Kidney (tissue), 22 donors: ENCODE measurements at places on chromosomes 12 and 14. TPM values are rescaled to one million over a fixed set of nuclear protein-coding genes. Genes with fewer than 3 reads are reported as not detected.
A peak's percentile ranks its signal among the peaks of the same experiment; 100 is the strongest.

The TCL1B gene
- total RNA-seq = not detected

The KLHL33 gene
- total RNA-seq = 0.72 TPM

DNA sequence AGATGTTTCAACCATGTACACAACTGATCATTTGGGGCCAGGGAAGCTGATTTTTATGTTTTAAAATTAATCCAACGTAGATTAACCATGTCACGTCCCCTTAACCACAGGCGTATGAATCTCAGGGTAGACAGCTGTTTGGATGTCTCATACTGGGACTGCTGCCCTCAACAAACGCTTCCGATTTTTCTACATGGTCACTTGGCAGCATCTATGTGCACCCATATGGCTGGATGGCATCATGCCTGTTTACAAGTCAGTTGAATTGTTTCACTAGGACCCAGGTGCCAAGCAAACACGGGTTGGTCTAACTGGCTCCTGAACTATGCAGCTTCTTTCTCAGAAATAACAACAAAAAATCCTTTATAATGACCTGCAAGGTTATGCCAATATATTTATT lies 393.8 kb downstream of the NPAS3 start:
- no peak overlapping the region for H3K4me3 ChIP-seq
- no peaks in the 10 kb centered on the region for H3K27me3 ChIP-seq
- no peaks in the 10 kb centered on the region for H3K36me3 ChIP-seq
- H3K4me1 ChIP-seq = no peaks in the 10 kb centered on the region

DNA sequence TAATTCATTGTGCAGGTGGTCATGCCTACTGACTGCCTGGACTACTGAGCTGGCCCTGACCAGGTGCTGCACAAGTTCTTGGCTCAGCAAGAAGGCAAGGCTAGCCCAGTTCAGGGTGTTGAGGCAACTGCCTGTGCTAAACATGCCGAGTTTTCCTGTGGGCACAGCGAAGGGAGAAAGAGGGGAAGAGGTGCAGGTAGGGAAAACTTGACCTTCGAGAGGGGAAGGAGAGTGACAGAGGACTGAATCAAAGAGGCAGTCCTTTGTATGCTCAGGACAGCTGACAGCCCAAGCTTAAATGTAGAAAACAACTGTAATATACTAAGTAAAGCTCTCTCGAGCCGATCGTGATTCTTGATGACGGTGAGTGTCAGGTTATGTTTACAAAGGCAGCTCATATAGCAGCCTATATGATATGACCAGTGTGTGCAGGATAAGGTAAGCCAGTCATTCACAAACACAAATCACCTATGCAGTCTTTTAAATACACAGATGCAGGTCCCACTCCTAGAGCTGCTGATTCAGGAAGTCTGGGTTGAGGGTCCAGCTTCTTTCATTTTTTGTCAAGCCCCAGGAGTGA lies 2.6 kb downstream of the IRAK3 start:
- no peak for DNase-seq
- no peak overlapping the region for H3K4me3 ChIP-seq
- H3K27me3 ChIP-seq = no peaks in the 10 kb centered on the region
- H3K4me1 ChIP-seq = no peaks in the 10 kb centered on the region
- no peak overlapping the region for H3K27ac ChIP-seq

GRCh38 chr14:69037790-69038454 lies 58.8 kb upstream of the ACTN1 start:
- H3K27ac ChIP-seq = no peak overlapping the region
- DNase-seq = no peak
- peaks cover 5% of the 10 kb centered on the region for H3K4me1 ChIP-seq
- H3K36me3 ChIP-seq = no peaks in the 10 kb centered on the region
- H3K27me3 ChIP-seq = no peaks in the 10 kb centered on the region
- no peak overlapping the region for H3K4me3 ChIP-seq

DNA sequence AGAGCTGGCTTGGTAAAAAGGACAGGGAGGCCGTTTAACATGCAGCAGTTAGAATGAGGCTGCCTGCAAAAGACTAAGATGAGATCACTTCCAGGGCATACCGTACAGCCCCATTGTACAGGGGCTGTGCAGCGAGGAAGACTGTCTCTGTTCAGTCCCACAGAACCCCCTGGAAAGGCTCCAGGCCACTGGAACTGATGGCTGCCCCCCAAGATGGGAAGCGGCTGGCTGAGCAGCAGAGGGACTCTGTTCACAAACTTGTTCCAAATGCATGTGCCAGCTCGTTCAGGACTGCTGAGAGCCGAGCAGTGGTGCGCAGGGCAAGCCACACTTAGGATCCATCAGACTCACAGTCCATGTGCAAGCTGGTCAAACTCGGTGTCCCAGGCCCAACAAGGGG lies 82.9 kb downstream of the CHGA start:
- peaks cover 12% of the 10 kb centered on the region for H3K4me1 ChIP-seq
- H3K27me3 ChIP-seq = no peaks in the 10 kb centered on the region
- no peak overlapping the region for H3K27ac ChIP-seq
- DNase-seq = no peak
- H3K36me3 ChIP-seq = no peaks in the 10 kb centered on the region

GRCh38 chr14:80607430-80608190 lies 333.9 kb downstream of the CEP128 start:
- no peaks in the 10 kb centered on the region for H3K36me3 ChIP-seq
- H3K27me3 ChIP-seq = no peaks in the 10 kb centered on the region
- peak; percentile 28 for DNase-seq
- H3K4me1 ChIP-seq = no peaks in the 10 kb centered on the region
- no peak overlapping the region for H3K4me3 ChIP-seq

The PZP gene
- total RNA-seq = 0.31 TPM

- no peak for DNase-seq
- no peak overlapping the region for H3K27ac ChIP-seq
- no peak overlapping the region for H3K4me3 ChIP-seq
Observed at GRCh38 chr12:23855813-23856212, 93.7 kb downstream of the SOX5 start.

The TOMM20L gene
- not detected for total RNA-seq

DNA sequence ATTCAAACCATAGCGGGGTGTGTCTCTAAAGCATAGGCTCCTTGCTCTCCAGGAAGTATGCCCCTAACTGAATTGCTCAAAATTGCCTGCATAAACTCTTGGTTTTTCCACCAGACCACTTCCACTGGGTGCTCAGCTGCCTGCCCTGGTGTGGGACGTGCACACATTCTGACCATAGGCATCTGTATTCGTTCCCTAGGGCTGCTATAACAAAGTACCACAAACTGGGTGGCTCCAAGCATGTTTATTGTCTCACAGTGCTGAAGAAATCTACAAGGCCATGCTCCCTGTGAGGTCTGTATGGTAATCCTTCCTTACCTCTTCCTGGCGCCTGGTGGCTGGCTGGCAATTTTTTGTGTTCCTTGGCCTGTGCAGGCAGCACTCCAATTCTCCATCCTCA lies 16.4 kb upstream of the GALNT6 start:
- no peaks in the 10 kb centered on the region for H3K27me3 ChIP-seq
- H3K4me1 ChIP-seq = no peaks in the 10 kb centered on the region
- no peak overlapping the region for H3K4me3 ChIP-seq

The OR6C3 gene
- not detected for total RNA-seq

The LRIG3 gene
- total RNA-seq = 40.5 TPM

DNA sequence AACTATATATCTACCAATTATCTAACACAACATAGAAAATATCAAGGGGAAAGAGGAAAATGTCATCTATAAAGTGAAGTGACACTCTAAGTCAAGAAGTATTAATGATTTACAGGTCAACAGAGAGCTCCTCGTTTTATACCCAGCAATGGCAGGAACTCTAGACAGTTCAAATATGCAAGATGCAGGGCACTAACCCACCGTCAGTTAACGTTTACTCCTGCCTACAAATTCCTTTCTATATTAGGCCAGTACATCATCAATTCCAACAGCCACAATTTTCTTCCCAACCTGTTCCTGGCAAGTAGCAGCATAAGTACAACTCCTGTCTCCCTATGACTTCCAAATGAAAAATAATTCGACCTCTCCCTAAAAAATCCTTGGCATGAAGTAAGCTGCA lies 9.0 kb upstream of the KANSL2 start:
- H3K4me3 ChIP-seq = no peak overlapping the region
- no peaks in the 10 kb centered on the region for H3K27me3 ChIP-seq
- H3K27ac ChIP-seq = peak overlapping the region; percentile 48

- no peak overlapping the region for H3K27ac ChIP-seq
- no peaks in the 10 kb centered on the region for H3K36me3 ChIP-seq
- no peak overlapping the region for H3K4me3 ChIP-seq
- no peaks in the 10 kb centered on the region for H3K27me3 ChIP-seq
Observed at GRCh38 chr14:29710015-29710414, 217.6 kb downstream of the PRKD1 start.

DNA sequence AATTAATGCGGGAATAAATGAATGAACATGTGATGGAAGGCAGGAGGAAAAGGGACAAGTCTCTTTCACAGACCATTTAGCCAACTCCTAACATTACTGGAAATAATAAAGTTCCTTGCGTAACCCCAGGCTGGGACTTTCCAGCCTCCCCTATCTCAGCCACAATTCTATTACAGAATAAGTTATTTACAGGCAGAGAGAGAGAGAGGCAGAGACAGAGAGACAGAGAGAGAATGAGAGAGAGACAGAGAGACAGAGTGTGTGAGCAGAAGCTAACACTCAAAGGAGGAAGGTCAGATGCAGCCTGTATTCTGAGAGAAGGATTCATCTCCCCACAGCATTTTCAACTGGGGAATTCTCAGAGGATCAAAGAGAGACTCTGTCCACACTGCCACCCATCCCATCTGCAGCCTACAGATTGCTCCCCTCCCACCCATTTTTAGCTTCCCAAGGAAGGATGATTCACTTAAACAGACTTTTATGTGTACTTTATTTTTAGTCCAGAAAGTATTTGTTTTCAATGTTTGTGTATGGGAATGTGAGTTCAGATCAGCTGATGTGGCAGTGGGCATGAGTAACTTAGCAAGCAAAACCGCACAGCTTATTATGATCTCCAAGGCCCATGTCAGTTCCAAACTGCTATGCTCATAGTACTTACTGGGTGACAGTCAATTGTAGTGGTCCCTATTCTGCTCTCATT lies 165.7 kb downstream of the CAND1 start:
- H3K4me1 ChIP-seq = no peaks in the 10 kb centered on the region
- DNase-seq = no peak
- H3K27me3 ChIP-seq = no peaks in the 10 kb centered on the region
- H3K4me3 ChIP-seq = no peak overlapping the region

DNA sequence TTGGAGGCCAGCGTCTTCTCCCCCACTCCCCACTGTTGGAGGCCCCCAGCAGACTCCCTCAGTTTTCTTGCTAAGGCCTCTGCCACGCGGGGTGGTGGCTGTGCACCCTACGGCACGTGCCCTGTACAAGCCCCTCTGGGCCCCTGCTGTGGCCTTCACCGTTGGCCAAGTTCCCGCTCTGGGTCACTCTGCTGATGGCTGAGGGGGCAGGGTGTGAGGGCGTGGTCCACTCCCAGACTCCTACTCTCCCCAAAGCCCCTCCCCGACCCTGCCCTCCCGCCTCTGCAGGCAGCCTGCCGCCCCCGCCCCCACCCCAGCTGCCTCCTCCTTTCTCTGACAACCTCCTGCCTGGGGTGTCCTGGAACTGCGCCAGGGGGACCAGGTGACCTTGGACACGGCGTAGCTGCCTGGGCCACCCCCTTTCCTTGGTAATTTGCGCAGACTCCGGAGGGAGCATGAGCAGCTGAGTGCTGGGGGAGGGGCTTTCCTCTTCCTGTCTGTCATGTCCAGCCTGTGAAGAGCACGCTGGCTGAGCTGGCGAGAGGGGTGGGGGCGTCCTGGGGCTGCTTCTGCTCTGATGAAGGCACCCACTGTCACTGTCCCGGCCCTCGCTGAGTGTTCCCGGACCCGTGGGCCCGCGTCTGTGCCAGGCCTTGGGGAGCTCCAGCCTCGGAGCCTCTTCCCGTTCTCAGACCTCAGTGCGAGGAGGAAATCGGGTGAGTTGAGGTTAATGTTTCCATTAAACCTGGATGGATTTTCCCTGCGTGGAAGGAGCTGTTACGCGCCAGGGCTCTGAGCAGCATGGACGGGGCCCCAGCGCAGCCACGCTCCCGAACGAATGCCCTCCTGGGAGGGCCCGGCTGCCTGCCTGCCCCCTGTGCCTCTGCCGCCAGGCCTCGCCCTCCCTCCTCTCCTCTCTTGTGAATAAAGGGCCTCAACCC lies 85.0 kb downstream of the KIF26A start:
- H3K36me3 ChIP-seq = no peaks in the 10 kb centered on the region
- no peak overlapping the region for H3K27ac ChIP-seq
